ENCODE measurements at places on chromosomes 3 and 15.

DNA sequence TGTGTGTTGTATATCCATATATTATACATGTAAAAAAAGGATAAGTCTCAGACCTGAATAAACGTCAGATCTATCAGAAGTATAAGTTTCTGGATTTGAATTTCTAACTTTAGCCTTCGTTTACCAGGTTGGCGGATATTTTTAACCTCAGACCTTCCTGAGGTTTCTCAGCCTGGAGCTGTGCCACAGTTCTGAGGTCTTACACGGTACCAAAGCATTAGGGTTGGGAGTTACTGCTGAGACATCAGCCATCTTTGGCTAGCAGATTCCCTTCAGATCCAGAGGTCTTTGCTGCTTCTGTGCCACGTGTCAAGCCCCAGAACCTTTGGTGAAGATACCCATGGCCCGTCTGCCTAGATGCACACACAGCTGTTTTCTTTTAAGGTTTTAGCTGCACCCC lies 84.7 kb downstream of the PPP2R3A start:
- DNase-seq = no peak

- no peak for DNase-seq
These were observed 65.3 kb downstream of the CLASP2 start for GRCh38 chr3:33652736-33653135.

DNA sequence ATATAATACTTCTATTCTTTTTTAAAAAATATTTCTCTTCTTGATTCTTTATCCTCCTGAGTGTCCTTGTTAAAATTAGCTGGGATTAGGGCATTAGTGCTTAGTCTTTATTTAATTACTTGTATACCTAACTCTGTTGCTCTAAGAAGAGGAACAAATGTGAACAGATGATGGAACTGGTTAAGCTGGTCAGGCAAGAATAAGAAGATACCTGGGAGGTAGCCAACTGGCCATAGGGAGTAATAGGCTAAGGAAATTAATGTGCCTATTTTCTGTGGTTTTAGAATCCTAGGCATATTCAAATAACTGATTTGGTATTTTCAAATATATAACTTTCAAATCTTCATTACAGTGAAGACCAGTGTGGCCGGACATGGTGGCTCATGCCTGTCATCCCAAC lies 54.4 kb downstream of the EIF3J start:
- no peak for DNase-seq

- peak; percentile 81 for DNase-seq
These were observed 137.4 kb upstream of the SLC7A14 start for GRCh38 chr3:170723241-170723640.

DNA sequence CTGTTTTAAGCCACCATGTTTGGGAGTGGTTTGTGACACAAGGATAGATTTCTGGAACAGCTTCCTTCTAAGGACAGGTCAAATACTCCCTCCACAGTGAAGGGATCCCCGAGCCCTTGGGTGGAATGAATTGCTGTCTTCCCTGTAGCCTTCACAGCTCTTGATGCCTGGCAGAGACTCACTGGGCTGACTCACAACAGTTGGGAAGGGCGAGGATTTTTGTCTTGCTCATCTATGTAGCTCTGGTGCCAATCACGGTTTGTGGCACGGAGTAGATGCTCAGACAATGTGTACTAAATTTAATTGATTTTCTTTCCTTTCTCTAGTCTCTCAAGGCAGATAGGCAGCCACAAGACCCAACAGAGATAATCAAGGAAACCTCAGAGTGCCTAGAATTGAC lies 27.0 kb downstream of the CRYGS start:
- DNase-seq = no peak

GRCh38 chr15:77384086-77384485 lies 35.8 kb downstream of the PEAK1 start:
- DNase-seq = no peak

- no peak for DNase-seq
These were observed 136.1 kb upstream of the PROK2 start for GRCh38 chr3:71921036-71921435.

- peak; percentile 60 for DNase-seq
These were observed at the start of gene GRM2 for GRCh38 chr3:51706788-51707731. Gene GRM2, plus strand, starts transcription at chr3:51707068. Its CDS starts 1,916 bp downstream, at chr3:51708984.

GRCh38 chr3:104734627-104735026 lies 632.1 kb upstream of the ALCAM start:
- DNase-seq = no peak

GRCh38 chr3:196662711-196663571 lies 23.4 kb downstream of the NRROS start:
- DNase-seq = no peak

GRCh38 chr3:166455744-166456143 lies 618.5 kb upstream of the BCHE start:
- DNase-seq = no peak

GRCh38 chr15:96047255-96047931 lies 283.1 kb upstream of the NR2F2 start:
- peak; percentile 59 for DNase-seq

- no peak for DNase-seq
These were observed 69.2 kb downstream of the MEIS2 start for GRCh38 chr15:37031198-37031597.

GRCh38 chr3:86547692-86548091 lies 443.3 kb downstream of the VGLL3 start:
- DNase-seq = no peak

- peak; percentile 42 for DNase-seq
These were observed 172.6 kb upstream of the UMPS start for GRCh38 chr3:124557433-124558232.

GRCh38 chr15:32802286-32802936 lies 84.6 kb downstream of the GREM1 start:
- DNase-seq = peak; percentile 89
